ENCODE measurements at places on chromosomes 5 and 9. TPM values are rescaled to one million over a fixed set of nuclear protein-coding genes. Genes with fewer than 3 reads are reported as not detected.

LCN1 gene
- not detected for total RNA-seq

SLC27A6 gene
- 28.4 TPM for total RNA-seq

SMU1 gene
- 24.5 TPM for total RNA-seq

PCDHB15 gene
- 2.4 TPM for total RNA-seq

PTAR1 gene
- 59.6 TPM for total RNA-seq

NREP gene
- 778 TPM for total RNA-seq

QRFP gene
- not detected for total RNA-seq

SLC34A3 gene
- 0.27 TPM for total RNA-seq

TTF1 gene
- total RNA-seq: 15.6 TPM

GOLM1 gene
- 106 TPM for total RNA-seq

LIX1 gene
- 12.0 TPM for total RNA-seq

CSF1R gene
- total RNA-seq: 0.27 TPM

FOXD4L5 gene
- 0.22 TPM for total RNA-seq

HARS2 gene
- 33.5 TPM for total RNA-seq

TMC1 gene
- total RNA-seq: 0.22 TPM

SPINK1 gene
- total RNA-seq: 1.4 TPM

PDLIM4 gene
- total RNA-seq: 48.8 TPM

SLC25A25 gene
- 24.2 TPM for total RNA-seq

PLCXD3 gene
- not detected for total RNA-seq

PCDHA8 gene
- total RNA-seq: 4.7 TPM

N4BP3 gene
- total RNA-seq: 2.3 TPM

CAMK2A gene
- total RNA-seq: 3.9 TPM

FIBCD1 gene
- 1.8 TPM for total RNA-seq

SPAAR gene
- 0.14 TPM for total RNA-seq

SPINK5 gene
- total RNA-seq: 19.8 TPM

SHB gene
- total RNA-seq: 35.5 TPM

PCDHAC2 gene
- total RNA-seq: 12.1 TPM

KIF12 gene
- 5.2 TPM for total RNA-seq

ANKRD31 gene
- 1.4 TPM for total RNA-seq

FGD3 gene
- 41.9 TPM for total RNA-seq

C9orf85 gene
- total RNA-seq: 13.6 TPM

Measured in mesothelial cell of epicardium (in vitro differentiated cells).